ENCODE measurements at places on chromosomes 6 and 20. TPM values are rescaled to one million over a fixed set of nuclear protein-coding genes. Genes with fewer than 3 reads are reported as not detected.

C6orf163 gene
- total RNA-seq, result 2.1 TPM

SALL4 gene
- 0.25 TPM for total RNA-seq

PKHD1 gene
- total RNA-seq, result not detected

UNC5CL gene
- total RNA-seq, result 0.12 TPM

SOBP gene
- total RNA-seq, result 15.4 TPM

TEAD3 gene
- total RNA-seq, result 12.5 TPM

NOTCH4 gene
- total RNA-seq, result 1.4 TPM

FRK gene
- 0.33 TPM for total RNA-seq

FAM83C gene
- not detected for total RNA-seq

DNMT3B gene
- 7.4 TPM for total RNA-seq

PI16 gene
- 0.75 TPM for total RNA-seq

SLC52A3 gene
- total RNA-seq, result not detected

RAET1G gene
- 0.44 TPM for total RNA-seq

PLCB4 gene
- total RNA-seq, result 2.1 TPM

C20orf141 gene
- not detected for total RNA-seq

GPR63 gene
- total RNA-seq, result 0.44 TPM

TNNC2 gene
- total RNA-seq, result 0.12 TPM

ALDH8A1 gene
- total RNA-seq, result not detected

TRIM10 gene
- not detected for total RNA-seq

HRH3 gene
- total RNA-seq, result not detected

REM1 gene
- not detected for total RNA-seq

PDYN gene
- not detected for total RNA-seq

ATRN gene
- 46.0 TPM for total RNA-seq

CFAP61 gene
- 0.22 TPM for total RNA-seq

DHX35 gene
- 15.2 TPM for total RNA-seq

ANKRD6 gene
- 2.0 TPM for total RNA-seq

SYNDIG1 gene
- 0.33 TPM for total RNA-seq

LY86 gene
- not detected for total RNA-seq

TMX4 gene
- total RNA-seq, result 37.0 TPM

MMP24 gene
- total RNA-seq, result 0.11 TPM

DUSP15 gene
- not detected for total RNA-seq

KCNK5 gene
- total RNA-seq, result under 0.01 TPM

RBPJL gene
- not detected for total RNA-seq

MAS1L gene
- total RNA-seq, result not detected

NKX2-4 gene
- total RNA-seq, result not detected

RAET1E gene
- 0.11 TPM for total RNA-seq

C20orf204 gene
- total RNA-seq, result 1.2 TPM

KCNG1 gene
- total RNA-seq, result 103 TPM

NOX3 gene
- not detected for total RNA-seq

PDE7B gene
- total RNA-seq, result 2.5 TPM

RAB32 gene
- 161 TPM for total RNA-seq

GPX5 gene
- total RNA-seq, result not detected

GSTA3 gene
- not detected for total RNA-seq

HSPA12B gene
- 0.12 TPM for total RNA-seq

CCN5 gene
- total RNA-seq, result 1.5 TPM

DYNLT2 gene
- 1.5 TPM for total RNA-seq

SPATS1 gene
- total RNA-seq, result not detected

MICA gene
- total RNA-seq, result 66.0 TPM

MDN1 gene
- total RNA-seq, result 32.5 TPM

SLC35D3 gene
- not detected for total RNA-seq

MAS1 gene
- total RNA-seq, result not detected

EYA2 gene
- 1.6 TPM for total RNA-seq

LRRC1 gene
- total RNA-seq, result 11.6 TPM

PRICKLE4 gene
- not detected for total RNA-seq

PAX1 gene
- total RNA-seq, result not detected

RSPO3 gene
- 2.6 TPM for total RNA-seq

Measured in uterine smooth muscle cell (primary cell).